AG20443 (cell line): ENCODE measurements at places on chromosomes 4 and X.

- peak; percentile 13 for DNase-seq
Observed at GRCh38 chrX:114619874-114620273, 36.0 kb downstream of the HTR2C start.

DNA sequence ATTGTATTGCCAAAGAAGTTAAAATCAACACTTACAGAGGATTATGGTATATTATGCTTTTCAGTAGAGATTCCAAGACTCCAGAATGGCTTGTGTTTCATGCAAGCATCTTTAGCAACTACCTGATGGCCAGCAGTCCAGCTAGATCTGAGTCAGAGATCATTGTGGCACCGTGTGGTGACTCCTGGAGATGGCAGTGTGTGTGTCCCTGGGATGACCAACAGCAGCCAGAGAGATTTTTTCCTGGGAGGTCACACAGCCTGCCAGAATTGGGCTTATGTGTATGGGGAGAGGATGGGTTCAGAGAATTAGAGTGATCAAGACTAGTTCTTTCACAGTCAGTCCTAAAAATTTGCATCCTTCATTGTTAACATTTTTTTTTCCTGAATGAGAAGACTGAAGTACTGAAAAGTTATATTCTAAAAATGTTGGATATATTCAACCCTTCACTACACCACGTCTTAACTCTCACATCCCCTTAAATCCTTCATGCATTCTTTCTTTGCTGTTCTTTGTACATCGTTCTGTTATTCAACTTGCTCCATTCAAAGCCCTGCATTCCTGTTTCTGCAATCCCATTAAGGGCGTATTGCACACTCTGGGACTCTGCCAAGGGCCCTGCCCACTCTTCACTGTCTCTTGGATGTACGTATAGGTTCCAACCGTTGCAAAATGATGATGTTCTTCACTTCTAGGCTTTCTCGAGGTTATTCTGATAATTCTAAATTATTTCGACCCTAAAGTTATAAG, 12.4 kb downstream of the TENM3 start:
- DNase-seq: no peak

- no peak for DNase-seq
Observed at GRCh38 chr4:124491361-124492145, 221.0 kb downstream of the ANKRD50 start.

GRCh38 chr4:40455340-40455902, 120.3 kb downstream of the CHRNA9 start:
- DNase-seq: no peak

GRCh38 chrX:98141466-98141865, 1257.8 kb downstream of the RPA4 start:
- DNase-seq: no peak
